Stimulated activated CD4-positive, alpha-beta T cell treated with anti-CD3 and anti-CD28 coated beads, Interleukin-15, amount 100 ng/mL, for 1 hour (primary cell): ENCODE measurements at places on chromosomes 2 and 18.

- no peak for DNase-seq
These were observed 11.2 kb upstream of the GYPC start for GRCh38 chr2:126644630-126645191.

DNA sequence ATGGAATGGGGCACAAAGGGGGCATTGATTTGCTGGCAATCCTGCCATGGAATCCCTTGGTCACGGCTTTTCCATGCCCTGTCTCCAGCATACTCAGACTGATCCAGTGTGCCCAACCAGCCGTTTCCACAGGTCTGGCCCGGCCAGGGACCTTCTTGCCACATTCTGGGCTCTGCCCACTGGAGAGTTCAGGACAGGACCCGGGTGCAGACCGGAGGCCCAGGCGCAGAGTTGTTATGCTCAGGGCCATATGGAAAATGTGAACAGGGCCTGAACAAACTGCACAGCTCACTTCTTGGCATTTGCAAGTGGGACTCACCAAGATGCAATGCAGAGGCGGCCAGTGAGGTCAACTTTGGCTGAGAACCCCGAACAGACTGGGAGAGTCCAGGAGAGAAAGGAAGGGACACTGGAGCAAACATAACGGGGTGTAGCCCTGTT lies 15.6 kb upstream of the ASAP2 start:
- no peak for DNase-seq

GRCh38 chr2:161415987-161416707 lies at the start of gene TBR1:
TBR1 (plus strand) TSS chr2:161416297; CDS start chr2:161416411, 114 bp downstream.
- no peak for DNase-seq

- no peak for DNase-seq
These were observed 474.9 kb upstream of the TMEFF2 start for GRCh38 chr2:192669505-192670091.

GRCh38 chr2:96143848-96144480 lies 1.3 kb downstream of the DUSP2 start:
- no peak for DNase-seq
